ENCODE measurements at places on chromosomes 16 and 17.

DNA sequence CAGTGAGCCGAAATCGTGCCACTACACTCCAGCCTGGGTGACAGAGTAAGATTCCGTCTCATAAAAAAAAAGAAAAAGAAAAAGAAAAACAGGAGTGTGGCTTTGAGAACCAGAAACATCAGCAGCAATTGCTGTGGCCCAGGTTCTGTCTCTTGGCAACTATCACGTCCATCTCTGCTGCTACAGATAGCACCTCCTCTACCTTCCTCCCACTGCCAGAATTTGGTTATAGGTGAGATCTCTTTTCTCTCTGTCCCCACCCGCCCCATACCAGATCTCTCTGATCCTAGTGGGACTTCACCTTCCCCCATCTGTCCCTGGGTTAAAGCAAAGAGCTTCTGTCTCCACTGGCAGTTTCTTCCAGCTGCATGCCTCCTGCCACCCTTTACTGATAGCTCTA, 3.1 kb downstream of the TLCD2 start:
- DNase-seq = no peak

DNA sequence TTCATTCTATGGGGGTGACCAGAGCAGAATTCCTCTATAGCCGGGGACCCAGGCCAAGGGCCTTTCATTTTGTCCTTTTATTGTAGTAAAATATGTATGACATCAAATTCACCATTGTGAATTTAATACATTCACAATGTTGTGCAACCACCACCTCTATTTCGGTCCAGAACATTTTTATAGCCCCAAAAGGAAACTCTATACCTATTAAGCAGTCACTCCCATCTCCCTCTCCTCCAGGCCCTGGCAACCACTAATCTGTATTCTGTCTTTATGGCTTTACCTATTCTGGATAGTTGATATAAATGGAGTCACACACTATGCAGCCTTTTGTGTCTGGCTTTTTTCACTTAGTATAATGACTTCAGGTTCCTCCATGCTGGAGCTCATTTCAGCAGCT, 9.7 kb upstream of the TNS4 start:
- no peak for DNase-seq

GRCh38 chr17:9026741-9027140, 5.4 kb downstream of the NTN1 start:
- DNase-seq = no peak

DNA sequence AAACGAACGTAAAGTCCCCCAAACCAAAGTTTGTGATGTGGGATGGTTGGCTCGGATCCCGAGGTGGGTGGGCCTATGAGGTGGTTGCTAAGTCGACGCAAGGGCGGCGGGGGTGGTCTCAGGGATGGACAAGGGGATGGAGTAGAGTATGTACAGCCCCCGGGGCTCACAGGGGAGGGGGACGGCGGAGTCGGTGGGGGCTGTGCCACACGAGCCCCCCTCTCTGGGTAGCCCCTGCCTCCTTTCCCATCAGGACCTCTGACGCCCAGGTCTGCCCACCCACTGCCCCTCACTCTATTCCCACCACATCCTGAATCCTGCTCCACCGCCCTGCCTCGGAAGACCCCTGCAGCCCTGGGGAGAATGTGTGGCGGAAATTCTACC, 15.2 kb downstream of the IL34 start:
- no peak for DNase-seq

GRCh38 chr16:2848933-2849725, 8.8 kb downstream of the PRSS22 start:
- no peak for DNase-seq

GRCh38 chr17:57965521-57966160, 10.4 kb upstream of the CUEDC1 start:
- no peak for DNase-seq

DNA sequence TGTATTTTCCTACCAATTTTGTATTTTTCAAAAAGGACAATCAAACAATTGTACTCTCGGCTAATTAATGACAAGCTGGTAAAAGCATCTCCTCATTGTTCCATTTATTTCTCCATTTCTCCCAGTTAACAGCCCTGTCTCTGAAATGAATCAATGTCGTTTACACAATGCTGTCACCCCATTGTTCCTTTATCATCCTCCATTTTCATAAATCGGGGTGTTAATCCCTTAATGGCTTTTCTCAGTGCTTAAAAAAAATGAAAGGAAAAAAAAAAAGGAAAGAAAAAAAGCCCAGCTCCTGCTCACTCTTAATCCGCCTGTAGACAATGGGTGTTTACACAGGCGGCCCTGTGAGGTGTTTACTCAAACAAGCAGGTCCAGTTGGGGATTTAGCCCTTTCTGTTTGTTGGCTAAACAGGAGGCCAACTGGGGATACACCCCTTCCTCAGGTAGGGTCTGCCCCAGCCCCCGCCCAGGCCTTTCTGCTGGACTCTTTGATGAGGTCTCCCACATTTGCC, 86.8 kb upstream of the SALL1 start:
- DNase-seq = no peak

GRCh38 chr17:39716879-39717536, 13.3 kb downstream of the MIEN1 start:
- no peak for DNase-seq

DNA sequence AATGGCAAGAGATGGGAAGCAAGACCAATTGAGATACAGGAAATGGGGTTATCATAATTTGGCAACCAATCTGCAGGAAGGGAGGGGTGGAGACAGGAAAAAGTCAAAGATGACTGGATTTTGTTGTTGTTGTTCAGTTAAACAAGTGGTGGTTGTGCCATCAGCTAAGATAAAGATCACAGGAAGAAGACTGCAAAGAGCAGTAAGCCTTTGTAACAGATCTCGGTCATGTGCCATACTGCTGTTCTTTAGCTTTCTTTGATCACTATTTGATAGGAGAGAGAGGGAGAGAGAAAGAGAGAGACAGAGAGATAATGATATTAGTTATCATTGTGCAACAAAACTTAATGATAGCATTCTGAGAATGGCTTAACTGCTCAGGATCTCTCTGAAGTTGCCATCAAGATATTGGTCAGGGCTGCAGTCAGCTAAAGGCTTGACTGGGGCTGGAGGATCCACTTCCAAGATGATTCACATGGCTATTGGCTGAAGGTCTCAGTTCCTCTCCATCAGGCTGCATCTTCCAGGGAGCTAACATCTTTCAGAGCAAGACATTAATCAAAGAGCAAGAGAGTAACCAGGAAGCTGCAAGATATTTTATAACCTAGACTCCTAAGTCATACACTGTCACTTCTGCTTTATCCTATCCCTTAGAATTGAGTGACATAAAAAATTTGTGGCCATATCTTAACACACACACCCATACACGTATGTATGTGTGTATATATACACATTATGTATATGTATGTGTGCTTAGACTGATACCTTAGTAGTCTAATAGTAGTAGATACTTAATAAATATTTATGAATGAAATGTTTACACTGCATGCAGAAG, 405.0 kb downstream of the SHISA9 start:
- peak; percentile 4 for DNase-seq
